ENCODE measurements at places on chromosomes 12 and 14. TPM values are rescaled to one million over a fixed set of nuclear protein-coding genes. Genes with fewer than 3 reads are reported as not detected.
A peak's percentile ranks its signal among the peaks of the same experiment; 100 is the strongest.

TMEM52B gene
- total RNA-seq: not detected

AACS gene
- 11.7 TPM for total RNA-seq

PDE3A gene
- 80.7 TPM for total RNA-seq

PLEKHD1 gene
- total RNA-seq: not detected

NTN4 gene
- 85.3 TPM for total RNA-seq

SLC38A2 gene
- total RNA-seq: 204 TPM

DIO3 gene
- total RNA-seq: not detected

BHLHE41 gene
- 13.4 TPM for total RNA-seq

ZBTB25 gene
- total RNA-seq: 9.2 TPM

CCDC38 gene
- total RNA-seq: not detected

GPR162 gene
- total RNA-seq: 7.0 TPM

CLEC4C gene
- total RNA-seq: not detected

SMIM41 gene
- 3.2 TPM for total RNA-seq

GRCh38 chr12:116222358-116222757, 55.1 kb downstream of the MED13L start:
- DNase-seq: peak; percentile 85
- no peak overlapping the region for H3K4me3 ChIP-seq
- H3K36me3 ChIP-seq: no peaks in the 10 kb centered on the region

DNA sequence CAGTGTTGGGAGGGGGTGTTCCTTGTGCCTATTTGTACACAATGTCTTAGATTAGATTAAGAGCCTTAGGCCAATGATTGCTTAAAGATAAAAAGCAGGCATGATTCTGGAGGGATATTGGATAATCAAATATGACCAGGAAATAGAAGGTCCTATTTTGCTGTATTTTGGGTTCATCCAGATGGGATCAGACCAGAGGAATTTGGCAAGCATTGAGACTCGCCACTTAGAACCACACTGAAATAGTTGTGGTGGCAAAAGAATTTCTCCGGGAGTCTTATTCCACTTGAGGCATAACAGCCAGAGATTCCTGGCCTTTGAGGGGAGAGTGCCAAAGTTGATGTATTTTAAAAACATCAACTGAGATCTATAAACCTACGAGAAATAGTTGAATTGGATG, 327.2 kb downstream of the RAD51B start:
- no peak for DNase-seq
- no peak overlapping the region for H3K27ac ChIP-seq
- no peaks in the 10 kb centered on the region for H3K36me3 ChIP-seq
- no peak overlapping the region for H3K4me3 ChIP-seq

- H3K4me1 ChIP-seq: no peaks in the 10 kb centered on the region
- no peak overlapping the region for H3K4me3 ChIP-seq
- H3K27me3 ChIP-seq: no peaks in the 10 kb centered on the region
- H3K27ac ChIP-seq: no peak overlapping the region
Measured at GRCh38 chr14:98612434-98613200, 659.4 kb downstream of the BCL11B start.

GRCh38 chr12:120468821-120469449, 613 bp downstream of the SRSF9 start:
- H3K27me3 ChIP-seq: no peaks in the 10 kb centered on the region
- H3K4me3 ChIP-seq: peak overlapping the region; percentile 67
- peaks cover 26% of the 10 kb centered on the region for H3K36me3 ChIP-seq
- no peaks in the 10 kb centered on the region for H3K4me1 ChIP-seq

DNA sequence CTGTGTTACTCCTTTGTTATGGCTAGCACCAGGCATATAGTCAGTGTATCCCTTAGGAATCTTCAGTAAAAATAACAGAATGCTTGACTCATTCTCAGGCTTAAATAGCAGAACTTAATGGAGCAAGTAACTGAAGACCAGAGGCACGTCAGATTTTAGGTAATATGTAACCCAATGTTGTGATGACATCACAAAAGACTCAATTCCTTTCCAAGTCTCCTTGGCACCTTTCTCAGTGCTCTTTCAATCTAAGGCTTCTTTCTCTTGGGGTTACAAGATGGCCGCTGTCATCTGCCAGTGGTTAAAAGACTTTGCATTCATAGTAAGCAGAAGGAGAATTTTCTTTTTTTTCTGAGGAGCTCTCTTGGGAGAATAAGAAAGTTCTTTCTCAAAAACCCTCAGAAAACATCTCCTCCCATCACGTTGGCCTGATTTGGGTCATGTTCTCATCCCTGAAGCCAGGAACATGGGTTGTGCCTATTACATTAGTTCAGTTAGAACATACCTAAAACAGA, 33.4 kb upstream of the DCN start:
- H3K27ac ChIP-seq: peak overlapping the region; percentile 12
- no peak for DNase-seq
- H3K36me3 ChIP-seq: no peaks in the 10 kb centered on the region
- H3K4me3 ChIP-seq: no peak overlapping the region

DNA sequence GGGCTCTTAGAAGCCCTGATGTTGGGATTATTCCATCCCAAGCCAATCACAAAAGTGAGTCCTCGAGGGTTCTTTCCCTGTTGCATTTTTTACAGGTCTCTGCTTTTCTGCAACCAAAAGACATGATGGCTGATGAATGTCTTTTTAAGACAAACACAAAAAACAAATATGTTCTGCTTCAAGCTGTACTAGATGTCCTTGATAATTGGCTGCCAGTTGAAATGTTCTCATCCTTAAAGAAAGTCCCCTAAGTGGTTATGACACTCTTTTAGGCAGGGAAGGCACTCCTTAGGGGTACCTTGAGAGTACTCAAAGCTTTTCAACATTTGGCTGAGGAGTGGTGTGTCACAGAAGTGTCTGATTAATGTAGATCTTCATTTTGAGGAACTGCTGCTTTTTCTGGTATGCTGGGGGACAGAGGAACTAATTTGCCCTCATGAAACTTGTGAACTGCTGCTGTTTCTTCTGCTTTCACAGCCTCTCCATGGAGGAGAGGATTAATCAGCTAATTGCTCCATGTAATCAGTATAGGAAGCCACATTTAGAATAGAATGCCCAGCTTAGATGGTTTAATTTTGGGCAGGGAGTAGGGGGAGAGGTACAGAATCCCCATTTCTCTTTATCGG, 22.8 kb upstream of the IGF1 start:
- H3K27me3 ChIP-seq: no peaks in the 10 kb centered on the region
- no peak overlapping the region for H3K27ac ChIP-seq
- no peak overlapping the region for H3K4me3 ChIP-seq
- no peaks in the 10 kb centered on the region for H3K4me1 ChIP-seq
- no peak for DNase-seq
- no peaks in the 10 kb centered on the region for H3K36me3 ChIP-seq

GRCh38 chr14:96094211-96094610, 55.0 kb downstream of the C14orf132 start:
- no peak for DNase-seq
- no peak overlapping the region for H3K27ac ChIP-seq
- H3K27me3 ChIP-seq: no peaks in the 10 kb centered on the region
- peaks cover 21% of the 10 kb centered on the region for H3K4me1 ChIP-seq
- no peaks in the 10 kb centered on the region for H3K36me3 ChIP-seq

DNA sequence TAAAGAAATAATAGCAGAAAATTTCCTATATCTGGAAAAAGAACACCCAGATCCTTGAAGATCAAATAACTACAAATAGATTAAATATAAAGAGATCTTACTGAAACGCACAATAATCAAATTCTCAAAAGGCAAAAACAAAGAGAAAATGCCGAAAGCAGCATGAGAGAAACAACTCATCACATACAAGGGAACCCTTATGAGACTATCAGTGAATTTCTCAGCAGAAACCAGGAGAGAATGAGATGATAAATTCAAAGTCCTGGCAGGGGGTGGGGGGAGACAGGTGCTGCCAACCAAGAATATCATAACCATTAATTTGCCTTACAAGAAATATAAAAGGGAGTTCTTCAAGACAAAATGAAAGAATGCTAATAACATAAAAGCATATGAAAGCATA, 73.7 kb downstream of the CEP128 start:
- H3K36me3 ChIP-seq: no peaks in the 10 kb centered on the region
- no peak overlapping the region for H3K4me3 ChIP-seq
- no peaks in the 10 kb centered on the region for H3K4me1 ChIP-seq
- H3K27ac ChIP-seq: no peak overlapping the region
- no peak for DNase-seq

DNA sequence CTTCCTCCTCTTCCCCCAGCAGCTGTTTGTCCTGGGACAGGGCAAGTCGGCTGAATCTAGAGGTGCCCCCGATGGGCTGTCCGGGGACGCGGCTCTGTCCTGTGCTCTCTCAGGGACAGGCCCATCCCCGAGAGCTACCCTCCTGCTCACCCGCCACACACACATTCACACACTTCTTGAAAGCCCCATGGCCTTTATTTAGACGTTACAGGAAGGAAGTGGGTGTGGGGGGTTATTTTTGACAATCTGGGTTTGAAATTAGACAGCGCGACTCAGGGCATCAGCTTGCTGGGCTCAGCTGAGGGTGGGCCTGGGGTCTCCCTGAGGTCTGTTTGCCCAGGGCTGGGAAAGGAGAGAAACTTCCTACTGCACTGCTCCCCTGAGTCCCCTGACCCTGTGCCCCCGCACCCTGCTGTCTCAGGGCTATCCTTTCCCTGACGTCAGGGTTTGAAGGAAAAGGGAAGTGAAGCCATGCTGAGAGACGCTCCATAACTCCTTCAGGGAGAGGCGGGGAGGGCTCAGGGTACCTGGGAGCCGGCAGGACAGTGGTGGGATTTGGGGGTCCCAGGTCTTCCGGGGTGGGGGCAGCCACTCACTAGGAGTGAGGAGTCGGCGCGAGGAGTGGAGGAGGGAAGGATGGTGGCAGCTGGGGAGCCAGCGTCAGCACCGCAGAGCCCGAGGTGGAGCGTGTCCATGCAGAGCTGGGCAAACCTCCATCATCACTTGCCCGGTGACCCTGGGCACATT, 8.1 kb downstream of the PTPN6 start:
- H3K27me3 ChIP-seq: no peaks in the 10 kb centered on the region
- H3K36me3 ChIP-seq: no peaks in the 10 kb centered on the region
- H3K4me3 ChIP-seq: no peak overlapping the region
- no peak for DNase-seq
- peak overlapping the region; percentile 35 for H3K27ac ChIP-seq
- H3K4me1 ChIP-seq: no peaks in the 10 kb centered on the region

DNA sequence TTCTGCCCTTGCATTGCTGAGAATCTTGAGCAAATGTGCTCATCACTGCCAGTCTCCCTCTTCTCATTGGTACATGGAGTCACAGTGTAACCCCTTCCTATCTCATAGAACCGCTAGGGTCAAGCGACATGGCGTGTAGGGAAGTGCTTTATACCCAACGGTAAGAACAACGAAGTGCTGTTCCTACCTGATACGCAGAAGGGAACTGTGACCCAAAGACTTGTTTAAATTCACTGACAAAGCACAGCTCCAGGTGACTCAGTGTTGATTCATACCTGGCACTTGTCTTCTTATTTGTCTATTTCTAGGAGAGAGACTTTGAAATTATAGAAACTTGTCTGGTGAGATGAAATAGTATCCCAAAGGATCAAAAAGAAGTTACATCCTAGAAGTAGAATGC, 53.7 kb downstream of the FBXL14 start:
- H3K36me3 ChIP-seq: no peaks in the 10 kb centered on the region
- H3K4me1 ChIP-seq: no peaks in the 10 kb centered on the region
- H3K27ac ChIP-seq: no peak overlapping the region
- H3K27me3 ChIP-seq: no peaks in the 10 kb centered on the region

- no peaks in the 10 kb centered on the region for H3K4me1 ChIP-seq
- no peak for DNase-seq
- no peak overlapping the region for H3K4me3 ChIP-seq
- no peak overlapping the region for H3K27ac ChIP-seq
- H3K27me3 ChIP-seq: no peaks in the 10 kb centered on the region
Measured at GRCh38 chr12:116306968-116307367, 29.5 kb upstream of the MED13L start.

GRCh38 chr12:61111218-61111617, 1149.0 kb upstream of the USP15 start:
- no peak overlapping the region for H3K27ac ChIP-seq
- H3K4me1 ChIP-seq: no peaks in the 10 kb centered on the region
- no peaks in the 10 kb centered on the region for H3K36me3 ChIP-seq
- no peaks in the 10 kb centered on the region for H3K27me3 ChIP-seq

- H3K36me3 ChIP-seq: no peaks in the 10 kb centered on the region
- H3K4me3 ChIP-seq: no peak overlapping the region
- H3K4me1 ChIP-seq: peaks cover 62% of the 10 kb centered on the region
- no peak overlapping the region for H3K27ac ChIP-seq
Measured at GRCh38 chr14:76926521-76927251, 100.5 kb downstream of the LRRC74A start.

DNA sequence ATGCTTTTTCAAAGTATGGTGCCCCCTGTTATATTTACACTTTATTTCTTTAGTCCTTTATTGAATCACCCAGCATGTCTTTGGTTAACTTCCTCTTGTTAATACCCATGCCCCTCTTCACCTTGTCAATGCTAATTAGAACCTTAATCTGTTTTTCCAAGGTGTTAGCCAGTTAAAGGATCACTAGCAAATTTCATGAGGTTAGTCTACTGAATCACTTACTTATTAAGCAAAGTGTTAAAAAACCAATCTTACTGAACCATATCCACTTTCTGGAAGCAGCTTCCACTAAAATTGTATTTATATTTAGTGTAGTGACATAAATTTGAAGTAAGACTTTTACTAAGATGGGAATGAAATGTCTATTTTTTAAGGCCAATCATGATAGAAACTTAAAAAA, 27.9 kb downstream of the TAOK3 start:
- no peaks in the 10 kb centered on the region for H3K27me3 ChIP-seq
- no peaks in the 10 kb centered on the region for H3K36me3 ChIP-seq
- H3K4me3 ChIP-seq: no peak overlapping the region
- DNase-seq: no peak

- H3K36me3 ChIP-seq: no peaks in the 10 kb centered on the region
- no peak overlapping the region for H3K27ac ChIP-seq
- no peaks in the 10 kb centered on the region for H3K27me3 ChIP-seq
- H3K4me3 ChIP-seq: no peak overlapping the region
- DNase-seq: no peak
Measured at GRCh38 chr12:7451756-7452155, 7.8 kb upstream of the CD163L1 start.

DNA sequence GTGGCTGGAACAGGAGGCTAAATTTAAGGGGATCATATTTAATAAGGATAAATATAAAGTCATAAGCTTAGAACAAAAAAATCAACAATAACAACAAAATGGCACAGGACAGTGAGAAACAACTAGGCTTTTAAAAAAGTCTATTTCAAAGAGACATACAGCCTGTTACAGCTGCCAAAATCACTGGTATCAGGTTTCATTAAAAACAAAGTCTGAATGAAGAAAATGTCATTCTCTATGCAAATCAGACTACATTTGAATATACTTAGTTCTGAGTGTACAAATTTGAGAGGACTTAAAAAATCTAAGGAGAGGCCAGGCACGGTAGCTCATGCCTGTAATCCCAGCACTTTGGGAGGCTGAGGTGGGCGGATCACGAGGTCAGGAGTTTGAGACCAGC, 44.0 kb downstream of the TFCP2 start:
- no peak overlapping the region for H3K4me3 ChIP-seq
- no peaks in the 10 kb centered on the region for H3K36me3 ChIP-seq
- H3K4me1 ChIP-seq: no peaks in the 10 kb centered on the region
- H3K27ac ChIP-seq: no peak overlapping the region

GRCh38 chr12:74393272-74393671, 144.4 kb upstream of the ATXN7L3B start:
- no peak for DNase-seq
- H3K27ac ChIP-seq: no peak overlapping the region
- no peaks in the 10 kb centered on the region for H3K4me1 ChIP-seq
- H3K36me3 ChIP-seq: no peaks in the 10 kb centered on the region
- H3K27me3 ChIP-seq: no peaks in the 10 kb centered on the region

Measured in right atrium auricular region (tissue), 2 donors.